ENCODE measurements at places on chromosomes 5 and 9. TPM values are rescaled to one million over a fixed set of nuclear protein-coding genes. Genes with fewer than 3 reads are reported as not detected.

Gene CPLANE1
- total RNA-seq, result 4.9 TPM

DNA sequence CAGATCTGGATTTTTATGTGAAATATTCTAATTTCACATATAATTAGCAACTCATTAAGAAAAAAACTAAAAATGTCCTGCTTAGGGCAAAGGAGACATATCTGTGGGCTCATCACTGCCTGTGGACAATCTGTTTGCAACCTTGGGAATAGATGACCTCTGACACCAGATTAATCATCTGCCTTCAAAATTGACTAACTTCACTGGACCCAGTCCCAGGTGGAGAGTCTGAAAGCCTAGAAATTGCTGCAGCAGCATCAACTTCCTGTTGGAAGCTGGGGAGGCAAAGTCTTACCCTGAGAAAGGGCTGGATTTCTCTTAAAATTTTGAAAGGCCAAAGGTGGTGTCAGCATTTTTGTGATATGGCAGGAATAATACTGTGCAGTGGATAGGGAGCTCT is 76.3 kb upstream of the TNC start:
- peaks cover 40% of the 10 kb centered on the region for H3K27me3 ChIP-seq
- no peaks in the 10 kb centered on the region for H3K36me3 ChIP-seq
- no peak overlapping the region for H3K4me3 ChIP-seq
- no peak for DNase-seq

GRCh38 chr5:30802961-30803705 is 390.4 kb upstream of the CDH6 start:
- H3K36me3 ChIP-seq, result no peaks in the 10 kb centered on the region
- no peak overlapping the region for H3K4me3 ChIP-seq
- H3K4me1 ChIP-seq, result no peaks in the 10 kb centered on the region
- no peak overlapping the region for H3K27ac ChIP-seq
- no peak for DNase-seq
- no peaks in the 10 kb centered on the region for H3K27me3 ChIP-seq

- no peak for DNase-seq
- no peaks in the 10 kb centered on the region for H3K36me3 ChIP-seq
- H3K27me3 ChIP-seq, result peaks cover 8% of the 10 kb centered on the region
- no peak overlapping the region for H3K4me3 ChIP-seq
- no peaks in the 10 kb centered on the region for H3K4me1 ChIP-seq
- no peak overlapping the region for H3K27ac ChIP-seq
Observed at GRCh38 chr9:135244271-135245221, 157.1 kb downstream of the OLFM1 start.

GRCh38 chr5:62698756-62699155 is 120.1 kb downstream of the LRRC70 start:
- no peak for DNase-seq
- H3K36me3 ChIP-seq, result no peaks in the 10 kb centered on the region
- H3K4me1 ChIP-seq, result no peaks in the 10 kb centered on the region
- H3K27ac ChIP-seq, result no peak overlapping the region
- no peaks in the 10 kb centered on the region for H3K27me3 ChIP-seq

- H3K27ac ChIP-seq, result no peak overlapping the region
- H3K4me1 ChIP-seq, result peaks cover 17% of the 10 kb centered on the region
- DNase-seq, result peak; percentile 48
- H3K36me3 ChIP-seq, result no peaks in the 10 kb centered on the region
Observed at GRCh38 chr5:75089137-75089536, 36.8 kb upstream of the GCNT4 start.

- no peak for DNase-seq
- H3K36me3 ChIP-seq, result peaks cover 2% of the 10 kb centered on the region
- no peak overlapping the region for H3K4me3 ChIP-seq
- no peak overlapping the region for H3K27ac ChIP-seq
- H3K4me1 ChIP-seq, result peaks cover 19% of the 10 kb centered on the region
Observed at GRCh38 chr5:80411589-80412219, 3.8 kb downstream of the ZFYVE16 start.

Gene AQP7
- not detected for total RNA-seq

Gene GRM6
- total RNA-seq, result not detected

DNA sequence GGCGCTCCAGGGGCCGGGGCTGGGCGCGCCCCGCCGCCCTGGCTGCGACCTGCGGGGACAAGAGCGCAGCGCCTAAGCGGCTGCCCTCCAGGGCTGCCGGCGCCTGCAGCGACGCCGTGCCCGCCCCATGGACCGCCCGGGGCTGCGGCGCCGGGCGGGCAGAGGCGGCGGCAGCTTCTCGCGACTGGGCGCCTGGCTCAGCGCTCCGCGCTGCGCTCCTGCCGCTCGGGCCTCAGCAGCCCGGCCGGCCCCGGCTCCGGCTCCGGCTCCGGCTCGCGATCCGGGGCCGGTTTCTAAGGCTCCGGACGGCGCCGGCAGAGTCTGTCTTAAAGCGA is at the start of gene PITX1:
Gene PITX1, minus strand, starts transcription at position 328 of the 335 bp plus-strand sequence. CDS start 347 bp downstream, outside the sequence.
- peak within 1 kb of the TSS; percentile 70 for H3K4me3 ChIP-seq
- peaks cover 81% of the 10 kb centered on the region for H3K27me3 ChIP-seq
- no peak within 1 kb of the TSS for H3K27ac ChIP-seq
- no peak for DNase-seq

Gene TMC1
- total RNA-seq, result not detected

GRCh38 chr5:171990713-171991015 is 15.8 kb downstream of the FBXW11 start:
- DNase-seq, result no peak
- H3K27me3 ChIP-seq, result no peaks in the 10 kb centered on the region
- H3K36me3 ChIP-seq, result peaks cover 61% of the 10 kb centered on the region
- H3K27ac ChIP-seq, result no peak overlapping the region
- H3K4me1 ChIP-seq, result peaks cover 43% of the 10 kb centered on the region

DNA sequence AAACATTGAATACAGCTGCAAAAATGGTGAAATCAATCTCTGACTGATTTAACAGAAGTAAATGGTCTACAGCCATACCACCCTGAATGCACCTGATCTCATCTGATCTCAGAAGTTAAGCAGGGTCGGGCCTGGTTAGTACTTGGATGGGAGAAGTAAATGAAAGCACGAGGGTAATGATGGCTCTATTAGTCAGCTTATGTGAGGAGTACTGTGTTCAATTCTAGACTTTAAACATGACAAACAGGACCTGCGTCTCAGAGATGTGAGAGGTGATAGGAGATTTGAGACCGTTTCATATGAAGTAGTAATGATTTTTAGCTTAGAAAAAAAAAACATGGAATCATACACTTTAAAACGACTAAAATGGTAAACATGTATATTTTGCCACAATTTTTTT is 77.1 kb upstream of the SUSD1 start:
- peaks cover 21% of the 10 kb centered on the region for H3K4me1 ChIP-seq
- DNase-seq, result no peak
- no peak overlapping the region for H3K4me3 ChIP-seq

DNA sequence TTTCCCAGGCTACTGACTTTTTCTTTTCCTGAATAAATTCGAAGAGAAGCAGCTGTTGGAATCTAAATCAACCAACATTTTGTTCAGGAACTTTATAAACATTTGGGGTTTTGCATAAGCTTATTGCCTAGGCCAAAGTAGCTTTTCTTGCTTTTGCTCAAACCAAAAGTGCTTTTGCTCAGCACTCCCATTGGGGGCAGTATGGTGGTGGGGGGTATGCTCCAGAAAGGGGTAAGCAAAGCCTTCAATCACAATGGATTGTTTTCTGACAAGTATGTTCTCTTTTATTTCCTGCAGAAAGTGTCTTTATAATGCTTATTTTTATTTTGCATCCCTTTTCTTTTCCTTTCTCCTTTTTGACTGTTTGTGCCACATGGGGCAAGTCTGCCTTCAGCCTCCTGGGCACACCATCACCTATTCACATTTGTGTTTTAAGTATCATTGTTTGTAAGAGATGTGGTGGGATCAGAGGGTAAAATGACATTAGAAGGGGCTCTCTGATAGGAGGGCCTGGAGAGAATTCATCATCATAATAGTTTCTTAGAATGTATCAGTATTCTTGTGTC is 86.0 kb downstream of the PRDM6 start:
- H3K4me3 ChIP-seq, result no peak overlapping the region
- peaks cover 6% of the 10 kb centered on the region for H3K27me3 ChIP-seq
- H3K4me1 ChIP-seq, result no peaks in the 10 kb centered on the region

- no peak for DNase-seq
- no peak overlapping the region for H3K27ac ChIP-seq
- no peak overlapping the region for H3K4me3 ChIP-seq
- H3K27me3 ChIP-seq, result no peaks in the 10 kb centered on the region
- H3K4me1 ChIP-seq, result peaks cover 24% of the 10 kb centered on the region
Observed at GRCh38 chr5:157387041-157387563, 72.9 kb upstream of the NIPAL4 start.

- H3K36me3 ChIP-seq, result no peaks in the 10 kb centered on the region
- H3K27ac ChIP-seq, result no peak overlapping the region
- peaks cover 4% of the 10 kb centered on the region for H3K27me3 ChIP-seq
- H3K4me3 ChIP-seq, result no peak overlapping the region
- no peak for DNase-seq
Observed at GRCh38 chr5:68548959-68549676, 333.6 kb downstream of the PIK3R1 start.

DNA sequence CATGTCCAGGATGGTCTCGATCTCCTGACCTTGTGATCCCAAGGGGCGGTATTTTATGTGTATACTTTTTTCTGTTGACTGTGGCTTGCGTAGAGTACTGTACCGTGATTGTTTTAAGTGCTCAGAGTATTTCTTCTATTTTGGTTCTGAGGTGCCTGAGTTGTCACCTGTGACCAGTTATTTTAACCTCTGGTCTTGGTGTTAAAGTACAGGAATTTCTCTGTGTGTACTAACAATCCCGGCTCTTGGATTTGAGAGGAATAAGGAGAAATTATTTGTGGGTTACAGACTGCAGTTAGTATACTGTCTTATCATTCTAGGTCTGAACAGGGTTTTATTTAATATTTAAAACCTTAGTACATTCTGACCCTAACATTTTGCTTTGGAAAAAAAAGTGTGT is 2.0 kb downstream of the ANKHD1 start:
- no peak overlapping the region for H3K4me3 ChIP-seq
- peak overlapping the region; percentile 18 for H3K27ac ChIP-seq
- peaks cover 25% of the 10 kb centered on the region for H3K36me3 ChIP-seq
- peaks cover 35% of the 10 kb centered on the region for H3K4me1 ChIP-seq

Gene GRHPR
- 64.6 TPM for total RNA-seq

Measured in activated CD8-positive, alpha-beta T cell treated with anti-CD3 and anti-CD28 coated beads for 36 hours (primary cell).